ENCODE measurements at places on chromosomes 6 and 20.

DNA sequence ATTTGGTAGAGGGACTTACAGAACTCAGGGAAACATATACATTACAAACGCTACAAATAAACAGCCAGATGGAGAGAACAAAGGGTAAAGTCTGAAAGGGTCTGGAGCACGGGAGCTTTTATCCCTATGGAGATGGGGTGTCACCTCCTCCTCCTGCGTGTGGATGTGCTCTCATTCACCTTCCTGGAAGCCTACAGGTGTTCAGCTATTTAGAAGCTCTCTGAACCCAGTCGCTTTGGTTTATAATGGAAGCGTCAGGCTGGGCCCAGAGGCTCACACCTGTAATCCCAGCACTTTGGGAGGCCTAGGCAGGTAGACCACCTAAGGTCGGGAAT, 17.7 kb upstream of the ITCH start:
- no peak for DNase-seq

GRCh38 chr6:25732468-25733198, 21.9 kb upstream of the SLC17A4 start:
- no peak for DNase-seq

DNA sequence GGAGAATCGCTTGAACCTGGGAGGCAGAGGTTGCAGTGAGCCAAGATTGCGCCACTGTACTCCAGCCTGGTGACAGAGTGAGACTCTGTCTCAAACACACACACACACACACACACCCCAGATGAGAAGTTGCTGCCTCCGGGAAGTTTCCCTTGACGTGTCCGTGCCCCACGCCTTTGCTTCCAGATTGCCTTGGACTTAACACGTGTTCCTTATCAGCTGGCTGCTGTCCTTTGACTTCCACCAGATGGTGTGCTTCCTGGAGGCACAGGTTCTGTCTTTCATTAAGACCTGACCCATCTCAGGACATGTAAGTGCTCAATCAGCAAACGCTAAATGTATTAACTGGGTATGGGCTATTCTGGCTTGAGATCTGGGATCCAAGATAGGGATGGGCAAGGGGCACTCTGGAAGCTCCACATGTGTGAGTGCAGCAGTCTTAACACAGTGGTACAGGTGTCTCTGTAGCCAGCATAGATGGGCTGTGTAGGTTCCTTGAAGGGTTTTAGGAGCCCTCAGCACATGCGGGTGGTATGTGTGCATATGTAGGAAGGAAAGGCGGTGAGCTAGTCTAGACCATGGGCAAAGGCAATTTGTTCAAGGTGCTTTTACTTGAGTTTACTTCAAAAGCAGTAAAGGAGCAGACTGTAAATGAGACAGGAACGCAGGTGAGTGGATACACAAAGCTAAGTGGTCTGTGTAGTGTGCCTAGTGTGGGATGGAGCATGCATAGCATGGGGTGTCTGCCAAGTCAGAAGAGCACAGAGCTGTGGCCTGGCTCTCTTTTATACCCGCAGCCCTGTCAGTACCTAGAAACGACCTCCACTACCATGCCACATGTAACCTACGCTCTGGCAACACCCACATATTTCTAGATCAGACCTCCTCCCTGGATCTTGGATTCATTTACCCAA, 11.6 kb downstream of the PIGT start:
- DNase-seq, result no peak

DNA sequence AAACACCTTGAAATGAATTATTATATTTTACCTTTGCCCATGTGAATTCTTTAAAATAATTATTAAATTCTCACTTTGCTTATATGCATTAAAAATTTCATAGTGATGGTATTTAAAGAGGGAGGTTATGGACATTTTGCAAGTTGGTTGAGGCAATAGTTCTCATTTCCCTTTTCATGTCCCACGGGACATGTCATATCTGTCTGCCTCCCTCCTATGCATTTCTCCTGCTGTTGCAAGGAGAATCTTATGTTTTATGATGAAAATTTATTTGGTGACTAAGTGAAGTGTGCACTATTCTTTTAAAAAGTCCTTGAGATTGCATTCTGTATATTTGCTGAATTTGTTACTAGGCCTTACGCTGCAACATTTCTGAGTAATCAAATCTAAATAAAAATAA, 67.2 kb downstream of the UTRN start:
- DNase-seq, result no peak

- DNase-seq, result no peak
Measured at GRCh38 chr20:59828125-59829053, 105.0 kb downstream of the SYCP2 start.

Data from tongue (tissue), 3 donors.